ENCODE measurements at places on chromosomes 6 and 20.

- DNase-seq, result no peak
Measured at GRCh38 chr6:49142421-49143151, 320.5 kb downstream of the MMUT start.

DNA sequence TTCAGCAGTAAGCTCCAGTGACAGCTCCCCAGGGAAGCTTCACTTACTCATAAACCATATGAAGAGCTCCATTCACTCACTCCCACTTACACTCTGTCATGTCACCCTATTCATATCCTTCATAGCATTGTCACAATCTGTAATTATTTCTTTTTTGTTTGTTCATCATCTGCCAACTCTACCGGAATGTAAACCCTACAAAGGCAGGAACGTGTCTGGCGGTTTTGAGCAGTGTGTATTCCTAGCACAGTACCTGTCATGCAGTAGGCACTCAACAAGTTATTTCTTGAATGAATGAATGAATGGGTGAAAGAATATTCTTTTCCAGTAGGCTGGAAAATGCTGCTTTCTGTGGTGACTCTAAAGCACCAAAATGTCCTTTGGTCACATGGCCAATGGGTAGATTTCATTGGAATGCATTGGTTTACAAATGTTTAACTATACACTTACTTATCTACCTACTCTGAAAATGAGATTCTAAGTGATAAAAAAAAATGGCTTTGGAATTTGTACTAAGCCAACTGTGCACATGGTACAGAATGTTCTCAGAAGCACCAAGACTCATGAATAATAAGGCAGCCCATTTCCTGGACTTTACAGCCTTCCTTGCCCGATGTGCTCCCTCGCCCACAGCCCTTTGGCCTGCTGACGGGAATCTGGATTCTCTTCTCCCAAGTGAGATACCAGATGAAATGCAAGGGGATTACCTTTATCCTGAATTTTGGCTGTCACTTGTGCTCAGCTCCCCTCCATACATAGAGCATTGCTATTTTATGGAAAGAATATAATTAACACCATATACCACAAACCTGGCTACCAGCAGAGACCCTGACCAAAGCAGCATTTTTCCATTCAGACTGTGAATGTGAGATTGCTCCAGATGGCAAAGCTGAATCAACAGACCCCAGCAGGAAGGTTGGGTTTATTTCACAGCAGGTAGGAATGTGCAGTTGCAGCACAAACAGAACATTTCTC lies 273.3 kb downstream of the ALDH8A1 start:
- DNase-seq, result no peak

- DNase-seq, result no peak
Measured at GRCh38 chr20:46333161-46333991, 25.1 kb upstream of the CDH22 start.

- no peak for DNase-seq
Measured at GRCh38 chr20:47359530-47360296, 3.2 kb upstream of the ZMYND8 start.

DNA sequence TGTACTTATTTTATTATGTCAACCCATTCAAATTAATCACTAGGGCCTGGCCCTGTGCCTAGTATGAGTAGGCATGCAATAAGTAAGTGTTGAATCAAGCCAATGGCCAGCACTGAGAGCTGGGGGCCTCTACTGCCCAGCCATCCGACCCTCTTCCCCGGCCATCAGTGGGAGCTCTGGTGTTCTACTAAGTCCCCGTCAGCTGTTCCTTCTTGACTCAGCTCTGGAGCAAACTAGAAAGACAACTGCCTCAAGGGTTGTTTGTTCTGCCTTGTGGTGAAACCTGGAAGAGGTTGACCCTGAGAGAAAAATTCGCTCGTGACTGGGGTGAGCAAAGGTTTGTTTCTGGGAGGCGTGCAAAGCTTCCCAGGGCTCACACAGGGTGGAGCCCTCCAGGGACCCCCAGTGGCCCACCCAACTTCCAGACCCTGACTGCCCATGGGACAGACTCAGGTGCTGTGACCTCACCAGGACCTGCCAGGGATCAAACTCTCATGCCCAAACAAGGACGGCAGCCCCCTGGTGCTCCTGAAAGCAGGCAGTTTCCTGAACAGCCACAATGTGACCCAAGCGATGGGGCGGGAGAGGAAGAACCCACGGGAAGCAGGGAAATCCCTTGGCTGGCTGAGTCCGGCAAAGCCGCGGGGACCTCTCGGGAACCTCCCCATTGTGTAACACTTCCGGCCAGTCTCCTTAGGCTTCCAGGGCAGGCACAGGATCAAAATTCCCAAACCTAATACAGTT lies 50.4 kb downstream of the BANF2 start:
- no peak for DNase-seq

GRCh38 chr20:54469952-54470351 lies 5.4 kb upstream of the DOK5 start:
- DNase-seq, result no peak

DNA sequence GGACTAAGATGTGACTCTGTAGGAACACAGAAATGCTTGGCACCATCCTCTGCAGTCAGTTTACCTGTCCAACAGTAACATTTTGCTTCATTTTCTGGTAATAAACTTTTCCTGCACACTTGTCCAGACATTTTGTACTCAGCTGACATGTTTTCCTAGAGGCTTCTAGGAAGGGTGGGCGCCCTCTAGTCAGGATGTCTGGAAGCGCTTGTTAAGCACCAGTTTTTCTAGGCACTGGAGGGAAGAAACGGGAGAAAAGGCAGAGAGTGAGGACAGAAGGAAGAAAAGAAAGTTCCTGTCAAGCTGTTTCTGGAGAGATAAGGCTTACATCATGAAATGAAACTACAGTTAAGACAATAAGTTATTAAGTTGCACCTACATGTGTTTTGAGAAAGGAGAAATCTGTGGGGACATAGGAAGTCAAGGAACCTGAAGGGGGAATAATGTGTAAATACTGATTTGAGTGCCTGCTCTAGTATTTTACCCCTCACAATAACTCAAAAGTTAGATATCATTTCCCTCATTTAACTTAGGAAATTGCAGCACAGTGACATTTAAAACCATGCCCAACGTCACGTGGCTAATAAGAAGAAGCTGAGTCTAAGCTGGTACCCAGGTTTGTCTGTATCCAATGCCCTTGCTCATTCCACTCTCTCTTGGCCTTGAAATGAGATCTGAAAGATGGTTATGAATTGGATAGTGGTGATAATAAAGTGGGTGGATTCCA lies 42.7 kb upstream of the TNFRSF21 start:
- no peak for DNase-seq

DNA sequence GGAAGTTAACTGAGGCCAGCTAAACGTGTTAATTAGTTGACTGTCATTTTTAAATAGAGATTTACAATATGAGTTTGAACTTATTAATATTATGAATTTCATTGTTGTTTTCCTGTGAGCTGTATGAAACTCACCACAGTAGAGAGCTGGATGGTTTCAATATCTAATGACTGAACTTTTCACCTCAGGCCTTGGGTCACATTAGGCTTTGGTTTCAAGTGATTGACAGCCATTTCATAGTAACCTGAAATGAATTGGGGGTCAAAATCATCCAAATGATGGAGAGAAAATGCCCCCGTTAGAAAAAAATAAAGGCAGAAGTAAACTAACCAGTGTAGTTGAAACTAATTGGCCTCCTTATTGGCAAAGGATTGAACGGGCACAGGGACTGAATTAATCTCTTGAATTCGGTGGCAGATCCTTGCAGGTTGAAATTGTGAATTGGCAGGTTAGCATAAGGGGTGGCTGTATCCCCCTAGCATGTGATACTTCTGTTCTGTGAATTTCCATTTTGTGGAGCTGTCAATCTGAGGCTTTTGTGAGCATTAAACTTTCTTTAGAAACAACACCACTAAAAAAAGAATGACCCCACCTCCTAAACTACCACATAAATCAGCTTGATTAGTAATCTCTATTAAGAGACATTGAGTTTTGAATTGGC lies 155.1 kb upstream of the MMS22L start:
- no peak for DNase-seq

Measured in activated CD4-positive, alpha-beta T cell treated with anti-CD3 and anti-CD28 coated beads for 24 hours (primary cell).